ENCODE measurements at places on chromosomes 3 and 15.
A peak's percentile ranks its signal among the peaks of the same experiment; 100 is the strongest.

DNA sequence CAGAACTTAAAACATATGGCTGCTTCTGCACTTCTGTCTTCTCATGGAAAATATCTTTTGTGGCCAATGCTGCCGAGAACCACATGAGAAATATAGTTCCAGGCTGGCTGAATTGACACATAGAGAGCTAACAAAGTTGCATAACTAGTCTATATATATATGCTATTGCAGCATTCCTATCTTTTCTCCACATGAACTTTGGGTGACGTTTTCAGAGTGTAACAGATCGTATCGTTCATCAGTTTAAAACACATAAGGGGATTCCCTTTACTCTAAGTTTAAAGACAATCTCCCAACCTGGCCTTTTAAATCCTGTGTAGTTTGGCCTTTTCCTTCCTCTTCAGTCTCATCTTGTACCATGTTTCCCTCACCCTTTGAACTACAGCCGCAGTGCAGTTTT, 394.2 kb upstream of the CBLB start:
- DNase-seq = no peak

- no peak for DNase-seq
Observed at GRCh38 chr3:22582266-22582665, 620.9 kb upstream of the UBE2E2 start.

- DNase-seq = no peak
Observed at GRCh38 chr3:110965976-110966375, 105.6 kb upstream of the NECTIN3 start.

DNA sequence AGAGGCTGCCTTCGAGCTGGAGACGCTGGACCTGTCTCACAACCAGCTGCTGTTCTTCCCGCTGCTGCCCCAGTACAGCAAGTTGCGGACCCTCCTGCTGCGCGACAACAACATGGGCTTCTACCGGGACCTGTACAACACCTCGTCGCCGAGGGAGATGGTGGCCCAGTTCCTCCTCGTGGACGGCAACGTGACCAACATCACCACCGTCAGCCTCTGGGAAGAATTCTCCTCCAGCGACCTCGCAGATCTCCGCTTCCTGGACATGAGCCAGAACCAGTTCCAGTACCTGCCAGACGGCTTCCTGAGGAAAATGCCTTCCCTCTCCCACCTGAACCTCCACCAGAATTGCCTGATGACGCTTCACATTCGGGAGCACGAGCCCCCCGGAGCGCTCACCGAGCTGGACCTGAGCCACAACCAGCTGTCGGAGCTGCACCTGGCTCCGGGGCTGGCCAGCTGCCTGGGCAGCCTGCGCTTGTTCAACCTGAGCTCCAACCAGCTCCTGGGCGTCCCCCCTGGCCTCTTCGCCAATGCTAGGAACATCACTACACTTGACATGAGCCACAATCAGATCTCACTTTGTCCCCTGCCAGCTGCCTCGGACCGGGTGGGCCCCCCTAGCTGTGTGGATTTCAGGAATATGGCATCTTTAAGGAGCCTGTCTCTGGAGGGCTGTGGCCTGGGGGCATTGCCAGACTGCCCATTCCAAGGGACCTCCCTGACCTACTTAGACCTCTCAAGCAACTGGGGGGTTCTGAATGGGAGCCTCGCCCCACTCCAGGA, 21.1 kb downstream of the NRROS start:
- DNase-seq = no peak

- no peak for DNase-seq
Observed at GRCh38 chr3:160040181-160040580, 51.5 kb downstream of the IL12A start.

DNA sequence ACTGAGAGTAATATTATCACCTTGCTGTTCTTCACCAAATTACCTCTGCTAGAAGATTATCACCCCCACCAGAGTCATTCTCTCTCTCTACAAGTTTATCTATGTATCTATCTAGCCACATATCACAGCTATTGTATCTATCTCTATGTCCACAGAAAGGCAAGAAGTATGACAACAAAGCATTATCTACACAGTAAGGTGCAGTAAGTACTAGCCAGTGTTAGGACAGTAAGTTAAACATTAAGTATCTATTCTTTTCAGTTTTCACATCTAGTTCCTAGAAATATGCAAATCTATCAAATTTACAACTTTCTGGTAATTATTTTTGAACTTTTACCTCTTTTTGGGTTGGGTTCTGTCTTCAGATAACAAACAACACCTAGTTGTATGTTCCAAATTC, 26.5 kb upstream of the XXYLT1 start:
- no peak for DNase-seq

DNA sequence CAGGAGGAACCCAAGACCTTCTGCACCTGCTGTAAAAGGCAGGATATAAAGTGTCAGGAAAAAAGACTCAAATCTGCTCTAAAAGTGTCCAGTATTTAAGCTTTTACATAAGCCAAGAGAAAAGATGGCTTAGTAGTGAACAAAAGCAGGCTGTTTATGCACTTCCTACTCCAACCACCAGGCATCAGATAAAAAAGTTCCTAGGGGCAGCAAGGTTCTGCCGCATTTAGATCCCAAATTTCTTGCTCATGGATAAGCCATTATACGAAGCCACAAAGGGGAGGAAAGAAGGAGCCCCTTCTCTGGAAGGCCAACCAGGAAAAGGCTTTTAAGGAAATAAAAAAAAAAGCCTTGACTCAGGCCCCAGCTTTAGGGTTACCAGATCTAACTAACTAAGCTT, 10.6 kb upstream of the SLC9C1 start:
- no peak for DNase-seq

DNA sequence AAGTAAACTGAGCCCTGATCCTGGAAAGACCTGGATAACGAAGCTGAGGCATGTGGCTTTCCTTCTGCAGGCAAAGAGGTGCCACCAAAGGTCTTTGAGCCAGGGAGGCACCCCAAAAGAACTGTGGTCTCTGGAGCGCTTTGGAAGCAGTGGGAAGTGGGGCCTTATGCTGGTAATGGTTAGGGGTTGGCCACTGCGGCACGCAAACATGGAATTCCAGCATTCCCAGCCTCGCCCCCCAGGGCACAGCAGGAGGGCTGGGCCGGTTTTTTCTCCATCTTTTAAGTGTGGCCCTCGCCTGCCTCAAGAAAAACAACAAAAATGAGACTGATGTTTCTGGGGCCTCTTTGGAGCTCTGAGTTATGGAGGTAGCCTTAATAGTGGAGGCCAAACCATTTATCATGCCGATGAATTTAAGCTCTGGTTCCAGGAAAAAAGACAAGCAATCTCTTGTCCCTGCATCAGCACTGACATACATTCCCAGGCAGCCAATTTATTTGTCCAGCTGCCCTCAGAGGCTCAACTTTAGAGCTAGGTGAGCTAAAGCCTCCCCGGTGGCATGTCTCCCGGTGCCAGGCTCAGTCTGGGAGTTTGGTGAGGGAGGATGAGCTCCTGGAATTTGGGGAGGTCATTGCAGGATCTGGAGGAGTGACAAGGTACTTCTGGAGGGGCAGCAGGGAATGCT, 109.0 kb downstream of the TLE3 start:
- no peak for DNase-seq

DNA sequence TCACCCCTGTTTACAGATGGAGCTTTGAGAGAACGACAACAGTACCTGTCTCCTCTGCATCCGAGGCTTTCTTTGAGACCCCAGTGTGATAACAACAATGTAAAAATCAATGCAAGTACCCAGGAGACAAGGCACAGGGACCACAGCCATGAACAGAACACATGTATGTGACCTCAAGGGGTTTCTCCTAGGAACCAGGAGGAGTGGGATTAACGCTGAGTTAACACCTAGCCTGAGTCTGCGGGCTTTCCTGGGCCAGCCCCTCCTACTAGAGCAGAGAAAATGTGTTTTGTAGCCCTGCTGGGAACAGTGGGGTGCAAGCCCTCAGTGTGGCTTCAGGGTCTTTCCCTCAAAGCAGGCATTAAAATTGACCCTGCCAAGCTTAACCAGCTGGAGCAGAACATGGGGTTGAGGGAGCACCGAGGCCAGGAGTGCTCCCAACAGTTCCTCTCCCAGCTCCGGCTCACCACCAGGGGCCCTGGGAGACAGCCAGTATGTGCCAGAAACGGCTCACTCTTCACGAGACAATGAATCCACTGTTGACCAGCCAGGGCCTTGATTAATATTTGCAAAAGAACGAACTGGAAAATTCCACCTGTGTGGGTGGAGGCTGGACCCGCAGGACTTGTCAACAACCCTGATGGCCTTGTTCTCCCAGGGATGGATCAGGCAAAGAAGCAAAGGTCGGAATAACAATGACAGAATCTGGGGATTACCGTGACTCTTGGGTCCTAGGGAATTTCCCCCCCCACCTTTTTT, 3.6 kb downstream of the CHDH start:
- no peak for DNase-seq

DNA sequence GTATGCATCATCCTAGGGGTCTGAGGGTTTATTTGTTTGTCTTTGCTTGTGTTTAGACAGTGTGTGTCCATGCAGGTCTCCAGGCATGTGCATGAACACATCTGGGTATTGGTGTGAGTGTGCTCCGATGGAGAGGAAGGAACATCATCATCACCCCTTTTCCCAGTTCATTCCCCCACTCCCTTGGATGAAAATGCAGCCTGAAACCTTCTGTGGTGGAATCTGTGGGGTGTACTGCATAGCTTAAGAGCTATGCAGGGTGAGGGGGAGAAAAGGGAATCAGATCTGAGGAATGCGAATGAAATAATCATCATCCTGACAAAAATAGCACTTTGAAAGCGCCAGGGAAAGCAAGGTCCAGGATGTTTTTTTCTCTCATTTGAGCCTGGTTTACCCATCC, 520.1 kb downstream of the NTRK3 start:
- no peak for DNase-seq

DNA sequence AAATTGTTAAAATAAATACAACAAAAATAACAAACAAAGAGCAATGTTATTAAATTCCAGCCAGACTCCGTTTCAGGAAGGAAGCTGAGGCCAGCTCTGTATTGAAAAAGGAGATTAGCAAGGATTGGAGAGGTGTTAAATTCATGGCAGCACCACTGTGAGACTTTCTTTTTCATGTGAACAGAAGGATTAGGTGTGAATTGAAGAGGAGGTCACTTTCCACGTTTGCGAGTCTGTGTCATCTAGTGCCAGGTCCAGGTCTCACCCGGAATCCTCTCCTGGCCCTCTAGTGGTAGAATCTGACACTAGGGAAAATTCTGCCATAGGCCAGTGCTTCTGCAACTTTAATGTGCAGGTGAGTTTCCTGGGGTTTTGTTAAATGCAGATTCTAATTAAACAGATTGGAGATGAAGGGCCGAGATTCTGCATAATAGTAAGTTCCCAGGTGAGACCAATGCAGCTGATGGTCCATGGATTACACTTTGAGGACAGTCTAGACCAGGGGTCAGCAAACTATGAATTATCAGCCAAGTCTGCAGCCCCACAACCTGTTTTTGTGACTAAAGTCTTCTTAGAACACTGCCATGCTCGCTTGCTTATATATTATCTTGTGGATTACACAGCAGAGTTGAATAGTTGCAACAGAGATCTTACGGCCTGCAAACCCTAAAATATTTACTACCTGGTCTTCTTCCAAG, 9.2 kb upstream of the SLC6A1 start:
- no peak for DNase-seq

- no peak for DNase-seq
Observed at GRCh38 chr3:69568458-69568857, 170.8 kb upstream of the MITF start.

DNA sequence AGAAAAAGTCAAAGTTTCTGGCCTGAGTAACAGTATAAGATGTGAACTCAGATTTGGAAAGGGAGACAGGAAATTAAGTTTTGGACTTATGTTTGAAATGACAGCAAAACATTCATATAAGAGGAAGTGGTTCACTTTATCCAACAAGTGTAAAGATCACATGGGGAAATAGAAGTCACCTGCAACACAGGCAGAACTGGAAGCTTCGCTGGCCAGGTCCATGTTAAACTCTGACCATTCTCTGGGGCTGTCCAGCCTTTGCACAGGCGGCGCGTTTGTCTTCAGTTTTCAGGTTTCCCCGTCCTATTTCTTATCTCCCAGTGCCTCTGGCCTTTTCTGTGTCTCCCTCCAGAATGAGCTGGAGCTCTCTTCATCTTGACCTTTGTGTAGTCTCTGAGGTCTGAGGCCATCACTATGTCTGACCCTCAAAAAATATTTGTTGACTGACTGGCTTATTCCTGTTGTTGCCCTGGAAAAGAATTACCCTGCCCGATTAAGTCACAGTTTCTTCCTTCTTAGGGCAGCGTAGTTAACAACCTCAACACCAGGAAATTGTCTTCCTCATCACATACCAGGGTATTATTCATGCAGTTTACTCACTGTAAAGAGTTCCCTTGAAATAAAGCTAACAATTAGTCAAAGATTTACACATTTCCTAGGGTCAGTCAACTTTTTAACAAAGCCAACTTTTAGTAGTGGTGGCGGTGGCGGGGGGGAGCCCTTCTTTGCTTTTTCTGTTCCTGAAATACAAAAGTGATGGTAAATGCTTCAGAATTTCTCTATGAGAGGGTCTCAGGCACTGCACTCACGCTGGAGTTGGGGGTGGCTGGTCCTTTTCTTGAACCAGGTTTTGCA, 959 bp upstream of the RASA2 start:
- peak; percentile 24 for DNase-seq

- no peak for DNase-seq
Observed at GRCh38 chr3:148971401-148972163, 19.8 kb upstream of the GYG1 start.

- no peak for DNase-seq
Observed at GRCh38 chr3:23885210-23885609, 31.6 kb downstream of the NKIRAS1 start.

DNA sequence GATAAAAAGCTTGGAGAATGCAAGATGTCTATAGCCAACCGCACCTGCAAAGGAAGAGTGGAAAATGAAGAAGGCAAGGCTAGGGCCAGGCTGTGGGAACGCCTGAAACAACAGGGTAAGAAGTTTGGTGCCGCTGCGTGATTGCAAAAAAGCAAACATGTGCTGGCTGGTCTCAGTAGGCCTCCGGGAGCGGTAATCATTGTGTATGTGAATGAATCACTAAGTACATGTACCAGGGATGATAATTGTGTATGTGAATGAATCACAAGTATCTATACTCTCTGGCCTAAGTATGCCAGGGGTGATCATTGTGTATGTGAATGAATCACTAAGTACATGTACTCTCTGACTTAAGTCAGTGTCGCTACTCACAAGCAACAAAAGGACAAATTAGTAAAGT, 40.3 kb upstream of the PARL start:
- no peak for DNase-seq

DNA sequence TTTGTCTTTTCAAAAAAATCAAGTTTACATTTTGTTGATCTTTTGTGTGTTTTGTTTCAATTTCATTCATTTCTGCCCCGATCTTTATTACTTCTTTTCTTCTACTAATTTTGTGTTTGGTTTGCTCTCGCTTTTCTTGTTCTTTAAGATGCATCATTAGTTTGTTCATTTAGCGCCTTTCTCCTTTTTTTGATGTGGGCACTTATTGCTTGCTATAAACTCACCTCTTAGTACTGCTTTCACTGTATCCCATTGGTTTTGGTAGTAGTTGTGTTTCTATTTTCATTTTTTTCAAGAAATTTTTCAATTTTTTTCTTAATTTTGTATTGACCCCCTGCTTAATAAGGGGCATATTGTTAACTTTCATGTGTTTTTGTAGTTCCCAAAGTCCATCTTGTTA, 34.4 kb downstream of the PRKCI start:
- DNase-seq = no peak

GRCh38 chr3:141384157-141384556, 15.9 kb downstream of the ZBTB38 start:
- no peak for DNase-seq

All from activated naive CD4-positive, alpha-beta T cell treated with anti-CD3 and anti-CD28 coated beads, Interleukin-2, amount 50 U/mL, for 16 hours (primary cell).